ENCODE measurements at places on chromosomes 6 and 20.

DNA sequence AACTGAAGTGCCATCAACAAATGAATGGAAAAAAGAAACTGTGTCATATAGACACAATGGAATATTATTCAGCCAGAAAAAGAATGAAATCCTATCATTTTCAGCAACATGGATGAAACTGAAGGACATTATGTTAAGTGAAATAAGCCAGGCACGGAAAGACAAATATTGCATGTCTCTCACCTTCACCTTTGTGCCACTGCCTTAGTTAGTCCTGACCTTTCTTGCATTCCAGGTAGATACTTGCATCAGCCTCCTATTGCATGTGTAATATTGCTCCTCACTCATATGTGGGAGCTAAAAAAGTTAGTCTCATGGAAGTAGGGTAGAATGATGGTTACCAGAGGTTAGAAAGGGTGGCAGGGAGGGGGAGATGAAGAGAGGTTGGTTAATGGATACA is 14.9 kb downstream of the NOTCH4 start:
- DNase-seq, result no peak

DNA sequence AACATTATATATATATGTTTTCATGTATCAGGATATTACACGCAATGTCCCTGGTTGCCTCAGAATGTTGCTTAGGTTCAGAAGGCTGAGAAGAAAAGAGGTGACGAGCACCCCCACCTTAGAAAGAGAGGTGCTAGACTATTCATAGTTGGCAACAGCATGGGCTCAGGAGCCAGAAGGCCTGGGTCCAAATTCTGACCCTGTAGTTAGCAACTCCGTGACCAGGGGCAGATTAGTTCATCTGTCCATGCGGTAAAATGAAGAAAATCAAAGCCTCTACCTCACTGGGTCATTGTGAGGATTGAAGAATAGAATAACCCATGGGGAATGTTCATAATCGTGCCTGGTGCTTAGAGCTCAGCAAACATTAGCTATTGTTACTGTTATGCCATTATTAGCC is 5.4 kb upstream of the SIRT5 start:
- no peak for DNase-seq

- no peak for DNase-seq
Observed at GRCh38 chr6:11497881-11498280, 39.7 kb upstream of the TMEM170B start.

DNA sequence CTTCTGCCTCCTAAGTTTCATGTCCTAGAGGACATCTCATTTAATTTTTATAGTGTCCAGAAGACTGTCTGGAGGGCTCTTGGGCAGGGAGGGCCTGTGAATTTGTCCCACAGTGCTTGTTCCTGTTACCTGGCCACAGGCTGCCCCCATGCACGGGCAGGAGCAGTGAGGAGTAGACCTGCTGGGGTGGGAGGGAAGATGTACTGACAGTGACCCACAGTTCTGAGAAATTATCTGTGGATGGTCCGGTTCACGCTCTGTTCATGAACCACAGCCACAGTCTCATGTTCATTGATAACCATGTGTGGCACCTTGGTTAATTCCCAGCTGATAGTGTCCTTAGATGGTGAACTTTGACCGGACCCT is 18.8 kb upstream of the ZNF831 start:
- DNase-seq, result no peak

GRCh38 chr20:61976644-61977418 is 88.8 kb downstream of the TAF4 start:
- no peak for DNase-seq

- no peak for DNase-seq
Observed at GRCh38 chr6:35948725-35949124, 27.8 kb upstream of the SRPK1 start.

GRCh38 chr20:38277691-38278090 is 17.2 kb upstream of the KIAA1755 start:
- DNase-seq, result no peak

DNA sequence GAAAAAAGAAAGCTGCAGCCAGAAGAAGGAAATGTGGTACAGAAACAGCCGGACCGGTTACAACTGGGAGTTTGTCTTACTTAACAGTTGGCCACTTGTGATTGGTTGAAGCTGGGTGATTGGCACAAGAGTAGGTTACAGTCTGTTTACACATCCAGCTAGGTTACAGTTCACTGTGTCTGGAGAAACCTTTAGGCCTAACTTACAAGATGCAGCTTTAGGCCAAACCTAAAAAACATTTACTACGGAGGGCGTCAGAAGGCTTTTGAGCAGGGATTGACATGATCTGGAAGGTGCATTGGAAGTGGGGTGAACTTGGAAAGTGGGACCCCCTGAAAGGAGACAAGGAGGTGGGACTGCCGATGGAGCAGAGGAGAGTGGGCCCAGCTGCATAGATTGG is 122.3 kb downstream of the BANF2 start:
- no peak for DNase-seq

GRCh38 chr20:14882846-14883245 is 545.4 kb upstream of the FLRT3 start:
- DNase-seq, result no peak

- no peak for DNase-seq
Observed at GRCh38 chr6:129730477-129731165, 20.6 kb upstream of the ARHGAP18 start.

DNA sequence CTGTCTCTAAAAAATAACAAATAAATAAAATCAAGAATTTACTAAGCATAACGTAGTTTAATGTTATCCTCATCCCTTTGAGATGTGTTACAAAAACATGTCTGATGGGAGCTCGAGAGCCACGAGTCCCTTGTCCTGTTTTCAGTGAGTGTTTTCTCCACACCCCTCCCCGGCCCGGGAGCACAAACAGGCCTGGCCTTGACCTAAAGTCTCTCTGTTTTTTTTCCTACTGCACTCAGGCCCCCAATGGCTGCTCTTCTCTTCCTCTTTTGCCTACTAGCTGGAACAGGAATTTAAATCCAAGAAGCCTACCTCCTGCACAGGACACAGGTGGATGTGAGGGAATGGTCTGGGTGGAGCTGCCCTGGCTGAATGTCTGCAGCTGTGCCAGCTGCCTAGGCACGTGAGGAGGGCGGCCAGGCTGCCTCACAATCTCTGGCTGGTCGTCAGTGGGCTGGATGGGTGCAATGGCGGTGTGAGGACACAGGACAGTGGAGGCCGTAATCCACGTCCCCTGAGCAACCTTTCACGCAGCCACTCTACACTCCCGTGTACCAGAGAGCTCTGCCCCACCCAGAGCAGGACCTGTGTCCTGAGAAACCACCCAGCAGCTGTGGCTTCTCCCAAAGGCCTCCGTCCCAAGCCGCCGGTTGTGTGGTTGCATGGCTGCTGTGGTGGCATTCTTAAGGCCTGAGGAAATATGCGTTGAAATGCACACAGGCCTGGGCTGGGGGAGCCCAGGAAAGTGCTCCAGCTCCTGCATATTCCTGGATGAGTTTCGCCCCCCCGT is 117.5 kb downstream of the FAM120B start:
- no peak for DNase-seq

DNA sequence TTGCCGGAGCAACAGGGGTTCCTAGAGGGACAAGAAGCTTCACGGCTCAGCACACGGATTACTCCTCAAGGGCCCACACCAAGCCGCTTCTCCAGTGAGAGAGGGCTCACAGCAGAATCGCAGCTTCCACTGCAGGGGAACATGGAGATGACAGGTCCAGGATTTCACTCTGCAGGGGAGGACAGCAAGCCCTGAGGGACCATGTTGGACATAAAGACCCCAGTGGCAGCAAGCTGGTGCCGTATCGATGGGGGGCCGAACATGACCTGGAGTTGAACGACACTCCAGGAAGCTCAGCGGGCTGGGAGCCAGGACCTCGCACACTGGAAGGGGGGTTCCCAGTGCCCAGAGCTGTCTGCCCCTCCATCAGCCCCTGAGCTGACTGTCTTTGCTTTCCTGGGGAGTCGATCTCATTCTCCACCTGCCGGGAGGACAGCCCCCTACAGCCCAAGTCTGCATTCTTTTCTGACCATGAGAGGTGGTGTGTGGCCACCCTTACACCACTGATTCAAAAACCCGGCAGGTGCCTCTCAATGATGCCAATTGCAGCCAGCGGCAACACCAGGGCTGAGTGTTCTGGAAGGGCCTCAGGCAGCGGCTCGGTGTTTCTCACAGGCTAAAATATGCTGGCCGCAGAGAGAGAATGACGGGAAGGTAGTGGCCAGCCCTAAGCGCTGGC is 194.5 kb upstream of the CDH4 start:
- no peak for DNase-seq

DNA sequence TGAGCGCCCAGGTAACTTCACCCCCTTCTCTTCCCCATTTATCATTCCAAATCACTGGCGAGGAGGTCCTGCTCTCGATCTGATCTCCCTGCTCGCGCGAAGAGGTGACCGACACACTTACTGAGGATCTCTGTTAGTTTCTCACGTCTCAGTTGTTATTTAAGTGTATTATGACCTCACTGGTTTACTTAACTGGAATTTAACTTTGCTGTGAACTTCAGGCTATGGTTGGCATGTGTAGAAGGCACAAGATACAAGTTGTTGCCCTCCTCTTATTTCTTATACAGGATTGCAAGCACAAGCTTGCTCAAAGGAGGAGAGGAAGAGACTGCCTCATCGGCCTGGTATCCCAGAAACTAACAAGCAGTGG is 1.2 kb downstream of the RNF217 start:
- DNase-seq, result no peak

- DNase-seq, result no peak
Observed at GRCh38 chr6:111971181-111971841, 82.6 kb upstream of the CCN6 start.

- no peak for DNase-seq
Observed at GRCh38 chr6:93562582-93562981, 143.2 kb upstream of the EPHA7 start.

GRCh38 chr6:109824105-109824504 is 133.0 kb downstream of the FIG4 start:
- DNase-seq, result no peak
